ENCODE measurements at places on chromosomes 5 and 9. TPM values are rescaled to one million over a fixed set of nuclear protein-coding genes. Genes with fewer than 3 reads are reported as not detected.

The TAF7 gene
- total RNA-seq, result 22.2 TPM

GRCh38 chr5:73997960-73998359, 372.0 kb downstream of the ARHGEF28 start:
- no peak for DNase-seq

- no peak for DNase-seq
These were observed 107.2 kb downstream of the ZFAND5 start for GRCh38 chr9:72257814-72258213.

- no peak for DNase-seq
These were observed 25.0 kb upstream of the ACO1 start for GRCh38 chr9:32359452-32359851.

- DNase-seq, result peak; percentile 58
These were observed 31.0 kb downstream of the SLC9A3 start for GRCh38 chr5:493119-493701.

- peak; percentile 84 for DNase-seq
These were observed 630.1 kb upstream of the KLF4 start for GRCh38 chr9:108119530-108120113.

DNA sequence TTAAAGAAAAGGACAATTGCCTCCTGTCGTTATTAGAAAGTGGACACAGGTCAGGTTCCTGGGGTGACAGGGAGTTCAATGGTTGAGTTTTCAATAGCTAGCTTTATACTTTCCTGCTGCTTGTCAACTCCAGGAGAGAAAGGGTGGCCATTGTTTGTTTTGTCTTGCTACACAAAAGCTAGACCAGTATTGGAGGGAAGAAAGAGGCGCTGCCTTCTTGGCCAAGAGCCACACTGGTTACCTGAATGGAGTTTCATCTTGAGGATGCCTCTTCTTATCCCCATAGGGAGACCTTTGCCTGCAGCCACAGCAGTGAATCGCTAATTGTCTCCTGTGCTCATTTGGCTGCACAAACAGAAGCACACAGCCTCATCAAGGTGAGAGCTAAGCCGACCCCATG, 279.4 kb upstream of the GRIA1 start:
- no peak for DNase-seq

- peak; percentile 92 for DNase-seq
These were observed 30.4 kb upstream of the LTC4S start for GRCh38 chr5:179763215-179763945.
